ENCODE measurements at places on chromosomes 11 and 22.

GRCh38 chr11:28596816-28597215, 488.6 kb downstream of the METTL15 start:
- no peak for DNase-seq

DNA sequence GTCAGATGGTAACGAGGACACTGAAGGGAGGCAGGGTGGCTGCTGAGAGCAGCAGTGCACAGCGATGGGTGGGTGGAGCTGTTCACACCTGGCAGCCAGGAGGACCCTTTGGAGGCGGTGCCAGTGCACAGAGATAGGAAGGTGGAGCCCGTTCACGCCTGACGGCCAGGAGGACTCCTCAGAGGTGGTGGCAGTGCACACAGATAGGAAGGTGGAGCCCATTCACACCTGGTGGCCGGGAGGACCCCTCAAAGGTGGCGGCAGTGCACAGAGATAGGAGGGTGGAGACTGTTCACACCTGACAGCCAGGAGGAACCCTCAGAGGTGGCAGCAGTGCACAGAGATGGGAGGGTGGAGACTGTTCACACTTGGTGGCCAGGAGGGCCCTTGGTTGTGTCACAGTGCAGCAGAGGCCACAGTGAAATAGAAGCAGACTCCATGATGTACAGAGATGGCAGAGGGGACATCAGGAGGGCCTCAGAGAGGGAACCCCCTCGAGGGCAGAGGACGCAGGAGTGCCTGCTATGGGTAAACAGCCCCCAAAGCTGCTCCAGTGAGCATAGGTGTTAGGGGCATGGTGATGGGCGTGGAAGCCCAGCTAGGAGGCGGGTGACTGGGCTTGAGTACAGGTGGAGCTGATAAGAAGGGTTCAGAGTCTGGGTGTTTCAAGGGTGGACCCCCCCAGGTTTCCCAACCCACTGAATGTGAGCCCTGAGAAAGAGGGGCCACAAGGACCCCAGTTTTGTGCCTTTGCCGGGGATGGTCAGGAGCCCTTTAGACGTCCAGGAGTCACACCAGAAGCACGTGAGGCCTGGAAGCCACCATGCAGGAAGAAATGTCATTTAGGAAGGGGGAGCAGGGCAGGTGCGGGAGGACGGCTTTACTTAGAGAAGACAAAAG, 566.7 kb downstream of the BRD1 start:
- DNase-seq = no peak

GRCh38 chr22:47446331-47446730, 683.9 kb downstream of the TBC1D22A start:
- DNase-seq = no peak

- DNase-seq = no peak
Measured at GRCh38 chr22:47967831-47968230, 1205.4 kb downstream of the TBC1D22A start.

DNA sequence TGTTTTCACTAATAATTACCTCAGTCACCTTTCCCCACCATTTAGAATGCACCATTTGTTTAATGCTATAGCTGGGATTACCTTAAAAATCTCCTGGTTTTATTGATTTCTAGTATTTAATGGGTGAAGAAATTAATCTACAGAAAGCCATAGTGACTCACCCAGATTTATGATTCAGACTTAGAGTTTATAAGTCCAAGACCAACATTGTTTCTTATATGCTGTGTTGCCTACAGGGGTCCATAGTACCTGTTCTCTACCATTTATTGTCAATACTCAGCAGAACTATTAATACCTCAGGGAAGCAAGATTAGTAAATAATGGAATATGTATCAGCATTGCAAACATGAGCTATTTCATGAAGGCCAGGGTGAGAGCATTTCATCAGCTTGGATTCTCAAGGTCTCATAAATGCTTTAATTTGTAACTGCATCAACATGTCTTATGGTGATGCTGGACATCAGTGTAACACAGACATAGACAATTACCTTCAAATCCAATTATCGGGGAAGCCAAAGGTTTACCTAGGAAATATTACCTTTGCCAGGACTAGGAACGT, 8.0 kb upstream of the MS4A7 start:
- DNase-seq = no peak

DNA sequence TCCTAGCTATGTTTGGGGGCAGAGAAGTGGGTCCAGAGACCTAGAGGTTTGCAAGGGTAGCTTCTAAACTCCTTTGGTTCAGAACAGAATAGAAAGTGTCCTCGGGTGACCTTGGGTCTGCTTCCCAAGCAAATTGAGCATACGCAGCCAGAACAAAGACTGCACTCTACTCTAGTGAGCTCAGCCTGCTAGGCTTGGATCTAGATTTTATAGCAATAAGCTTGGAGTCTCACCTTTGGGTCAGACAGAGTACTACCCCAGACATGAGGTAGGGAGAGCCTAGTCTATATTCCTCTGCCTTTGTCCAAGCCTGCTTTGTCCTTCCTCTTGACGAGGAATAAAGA, 52.6 kb upstream of the ELF5 start:
- no peak for DNase-seq

- no peak for DNase-seq
Measured at GRCh38 chr22:49086181-49086580, 741.5 kb downstream of the BRD1 start.

- peak; percentile 68 for DNase-seq
Measured at GRCh38 chr22:21754523-21754922, 18.9 kb upstream of the YPEL1 start.

DNA sequence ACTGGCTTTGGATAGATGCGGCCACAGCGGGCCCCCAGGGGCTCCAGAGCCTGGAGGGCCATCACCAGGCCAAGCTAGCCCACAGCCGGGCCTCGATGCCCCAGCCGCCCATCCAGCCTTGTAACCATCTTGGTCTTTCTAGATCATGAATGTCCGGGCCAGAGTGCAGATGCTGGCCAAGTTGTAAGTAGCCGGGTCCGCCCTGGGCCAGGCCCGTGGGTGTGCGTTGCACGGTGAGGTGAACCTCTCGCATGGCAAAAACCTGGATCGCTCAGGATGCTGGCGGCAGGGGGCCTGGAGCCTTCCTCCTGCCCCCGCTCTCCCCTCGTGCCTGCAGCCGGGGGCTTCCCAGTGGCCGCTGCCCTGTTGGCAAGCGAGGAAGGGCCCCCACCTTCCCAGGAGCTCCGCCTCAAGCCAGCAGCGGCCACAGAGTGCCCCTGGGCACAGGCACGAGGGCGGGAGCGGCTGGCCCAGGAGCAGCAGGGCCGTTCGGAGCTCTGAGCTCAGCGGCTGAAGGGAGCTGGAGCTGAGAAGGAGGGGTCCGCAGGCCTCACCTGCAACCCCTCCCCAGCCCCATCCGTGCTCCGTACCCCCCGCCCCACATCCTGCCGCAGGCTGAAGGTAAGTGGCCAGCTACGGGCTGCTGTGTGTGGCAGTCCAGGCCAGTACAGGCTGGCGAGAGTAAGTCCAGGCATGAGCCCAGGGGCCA, 10.9 kb upstream of the MRPL23 start:
- peak; percentile 53 for DNase-seq

- DNase-seq = no peak
Measured at GRCh38 chr11:118659953-118660680, 19.3 kb downstream of the TREH start.

- no peak for DNase-seq
Measured at GRCh38 chr11:121099885-121100284, 1.2 kb upstream of the TECTA start.

- DNase-seq = no peak
Measured at GRCh38 chr11:125869521-125869920, 17.9 kb upstream of the HYLS1 start.

DNA sequence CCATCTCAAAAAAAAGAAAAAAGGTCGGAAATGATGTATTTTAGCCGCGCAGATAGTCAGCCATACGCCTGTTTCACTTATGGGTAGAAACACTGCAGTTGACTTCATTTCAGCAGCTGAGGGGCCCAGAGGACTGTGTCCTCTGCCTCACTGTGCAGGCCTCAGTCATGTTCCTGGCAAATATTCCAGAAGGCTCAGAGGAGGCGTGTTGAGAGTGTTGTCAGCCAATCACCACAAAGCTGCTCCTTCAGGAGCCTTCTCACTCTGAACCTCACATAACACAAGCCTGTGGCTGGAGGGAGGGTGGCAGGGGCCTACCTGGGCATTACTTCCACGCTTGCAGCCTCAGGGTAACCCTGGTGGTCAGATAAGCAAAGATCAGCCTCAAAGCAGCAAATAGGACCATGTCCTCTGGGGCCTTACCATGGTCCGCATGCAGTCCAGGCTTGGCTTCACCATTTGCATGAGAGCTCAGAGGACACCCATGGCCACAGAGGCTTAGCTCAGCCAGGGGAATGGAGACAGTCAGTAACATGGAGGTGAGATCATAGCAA, 17.3 kb upstream of the TREH start:
- no peak for DNase-seq

DNA sequence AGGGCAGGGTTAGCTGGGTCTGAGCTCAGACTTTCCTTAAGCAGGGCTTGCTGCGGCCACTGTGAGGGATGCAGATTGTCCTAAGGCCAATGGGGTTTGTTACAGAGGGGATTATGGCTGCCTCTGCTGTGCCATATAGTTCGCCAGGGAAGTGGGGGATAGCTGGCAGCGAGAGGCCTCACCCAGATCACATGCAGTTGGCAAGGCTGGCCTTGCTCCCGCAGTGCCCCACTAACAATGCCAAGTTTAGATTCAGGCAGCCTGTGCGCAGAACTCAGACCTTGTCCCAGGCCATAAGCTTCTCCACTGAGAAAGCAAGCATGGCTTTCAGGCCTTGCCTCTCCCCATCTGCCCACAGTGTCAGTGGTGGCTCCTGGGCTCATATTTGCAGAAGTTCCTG, 4.7 kb upstream of the APOL2 start:
- no peak for DNase-seq

DNA sequence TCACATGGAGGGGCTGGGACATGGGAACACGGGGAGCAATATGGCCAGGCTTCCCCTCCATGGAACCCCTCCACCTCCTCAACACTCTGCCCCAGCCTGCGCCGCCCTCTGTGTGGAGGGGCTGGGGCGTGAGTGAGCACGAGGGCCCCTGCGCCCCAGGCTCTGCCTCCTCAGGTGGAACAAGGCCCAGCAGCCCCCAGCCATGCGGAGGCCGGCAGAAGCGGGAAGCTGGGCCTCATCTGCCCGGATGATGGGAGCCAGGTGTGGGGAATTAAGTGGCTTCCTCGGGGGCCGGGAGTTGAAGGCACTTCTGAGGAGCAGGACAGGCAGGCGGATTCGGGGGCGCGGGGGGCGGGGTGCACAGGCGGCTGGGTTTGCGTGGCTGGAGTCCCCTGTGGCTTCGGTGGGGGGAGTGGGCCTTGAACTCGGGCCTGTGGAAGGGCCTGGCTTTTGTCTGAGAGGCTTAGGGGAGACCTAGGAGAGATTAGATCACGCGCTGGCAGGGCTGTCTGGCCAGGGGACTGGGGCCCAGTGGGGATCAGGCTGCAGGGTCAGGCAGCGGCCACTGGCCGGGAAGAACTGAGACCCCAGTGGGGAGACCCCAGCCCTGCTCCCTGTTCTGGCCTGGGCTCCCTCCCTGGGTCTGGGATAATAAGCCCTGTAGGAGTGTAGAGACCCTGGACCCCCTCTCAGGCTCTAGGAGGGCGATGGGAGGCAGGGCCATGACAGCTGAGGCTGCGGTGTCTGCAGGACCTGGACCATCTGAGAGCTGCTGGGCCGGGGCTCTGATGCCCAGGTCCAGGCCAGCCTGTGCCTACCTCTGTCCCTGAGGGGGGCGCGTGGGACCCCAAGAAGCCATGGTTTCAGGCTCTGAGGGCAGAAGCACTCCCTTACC, 13.3 kb downstream of the PRR33 start:
- DNase-seq = peak; percentile 76

DNA sequence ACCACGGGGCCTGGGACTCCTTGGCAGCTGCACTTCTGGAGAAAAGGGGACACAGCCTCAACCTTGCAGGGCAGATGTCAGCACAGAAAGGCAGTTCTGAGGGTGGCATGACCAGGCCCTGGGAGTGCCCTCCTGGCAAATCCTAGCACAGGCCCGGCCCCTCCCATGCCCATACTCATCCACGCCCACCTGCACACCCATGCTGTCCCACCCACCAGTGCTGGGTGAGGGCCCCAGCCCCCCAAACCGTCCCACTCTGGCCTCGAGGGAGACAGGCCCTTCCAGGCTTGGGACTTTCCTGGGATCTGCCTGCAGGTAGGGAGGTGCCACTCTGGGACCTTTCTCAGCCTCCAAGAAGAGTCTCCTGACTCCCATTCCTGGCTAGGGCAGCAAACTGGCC, 10.1 kb downstream of the DUSP8 start:
- no peak for DNase-seq

GRCh38 chr22:48957311-48957986, 870.2 kb downstream of the BRD1 start:
- no peak for DNase-seq

DNA sequence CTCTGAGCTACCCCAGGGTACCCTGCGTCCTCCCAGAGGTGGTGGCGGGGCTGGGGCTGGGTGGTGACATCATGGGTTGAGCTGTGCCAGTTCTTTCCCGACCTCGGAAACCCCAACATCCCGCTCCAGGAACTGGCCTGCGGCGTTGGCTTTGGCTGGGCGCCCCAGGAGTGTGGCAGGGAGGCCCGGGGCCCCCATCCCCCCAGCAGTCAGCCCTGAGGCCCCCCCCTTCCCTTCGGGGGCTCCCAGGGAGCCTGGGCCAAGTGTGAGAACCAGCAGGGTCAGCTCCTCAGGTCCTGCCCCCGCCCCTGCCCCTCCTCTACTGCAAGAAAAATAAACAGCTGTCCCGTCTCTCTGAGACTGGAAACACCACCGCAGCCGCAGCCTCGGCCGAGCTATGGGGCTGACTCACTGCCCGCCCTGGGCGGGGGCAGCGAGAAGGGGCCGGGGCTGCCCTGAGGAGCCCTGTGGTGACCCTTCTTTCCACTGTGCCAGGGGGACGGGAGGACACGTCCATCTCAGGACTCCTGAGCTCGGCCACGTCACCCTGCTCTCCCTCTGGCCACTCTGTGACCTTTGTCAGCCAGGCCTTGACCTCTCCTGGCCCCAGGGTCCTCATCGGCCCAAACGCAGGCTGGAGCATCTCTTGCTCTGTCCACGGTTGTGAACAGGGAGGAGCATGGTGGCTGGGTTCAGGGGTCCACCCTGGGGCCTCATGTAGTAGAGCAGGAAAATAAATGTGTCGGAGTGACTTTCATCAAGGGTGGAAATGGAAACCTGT, 73.4 kb downstream of the WNT7B start:
- no peak for DNase-seq

DNA sequence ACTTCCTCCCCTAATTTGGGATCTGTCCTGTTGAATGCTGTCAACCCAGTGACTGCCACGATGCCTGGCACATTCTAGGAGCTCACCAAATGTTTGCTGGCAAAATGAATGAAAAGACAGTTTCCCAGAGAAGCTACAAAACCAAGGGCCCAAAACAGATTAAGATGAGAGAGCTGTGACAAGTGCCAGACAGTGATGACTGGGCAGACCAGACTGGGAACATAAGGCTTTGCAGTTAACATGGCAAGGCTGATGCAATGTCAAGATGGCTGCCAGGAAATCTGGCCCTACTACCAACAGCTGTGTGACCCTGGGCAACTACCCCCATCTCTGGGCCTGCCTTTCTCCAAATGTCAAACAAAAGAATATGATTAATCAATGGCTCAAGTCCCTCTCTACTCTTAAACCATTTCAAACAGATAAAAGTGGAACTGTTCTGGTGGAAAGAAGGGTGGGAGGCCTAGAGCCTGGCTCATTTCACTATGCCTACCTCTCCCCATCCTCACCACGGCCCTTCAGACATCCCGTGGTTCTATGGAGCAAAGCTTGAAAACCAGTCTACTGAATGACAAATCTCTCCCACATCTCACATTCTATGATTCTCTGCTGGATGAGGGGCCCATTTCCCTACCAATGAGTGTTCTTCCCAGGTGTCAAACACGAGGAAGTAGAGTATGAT, 12.8 kb downstream of the AP1B1 start:
- DNase-seq = no peak

Measured in sigmoid colon (tissue), 7 donors.